ENCODE measurements at places on chromosomes 7 and 10.
A peak's percentile ranks its signal among the peaks of the same experiment; 100 is the strongest.

GRCh38 chr10:78336402-78336791 is 302.7 kb downstream of the RPS24 start:
- peak; percentile 96 for DNase-seq

- DNase-seq = peak; percentile 12
Measured at GRCh38 chr10:33325929-33326328, 8.5 kb downstream of the NRP1 start.

GRCh38 chr7:132773527-132773956 is 197.3 kb upstream of the PLXNA4 start:
- peak; percentile 36 for DNase-seq

GRCh38 chr10:47175181-47176123 is 124.5 kb upstream of the GDF10 start:
- no peak for DNase-seq

GRCh38 chr10:5678397-5679036 is 6.1 kb upstream of the TASOR2 start:
- no peak for DNase-seq

DNA sequence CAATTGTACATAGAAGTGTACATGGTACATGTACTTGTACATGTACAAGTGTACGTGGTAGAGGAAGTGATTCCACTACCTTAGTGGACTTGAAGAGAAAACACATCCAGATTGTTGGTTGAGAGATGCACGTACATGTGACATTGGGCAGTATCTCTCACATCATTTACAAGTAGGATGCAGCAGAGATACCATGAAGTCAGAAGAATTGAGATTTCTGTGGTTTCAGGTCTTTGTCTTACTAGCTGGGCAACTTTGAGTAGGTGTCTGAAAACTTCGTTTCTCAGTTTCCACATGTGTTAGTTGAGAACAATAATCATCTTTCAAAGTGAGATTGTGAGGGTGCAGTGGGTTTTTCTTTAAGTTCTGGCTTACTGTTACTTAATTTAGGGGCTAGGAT is 21.5 kb downstream of the CLDN12 start:
- DNase-seq = no peak

- DNase-seq = no peak
Measured at GRCh38 chr7:120951309-120951699, 727 bp downstream of the ING3 start.

DNA sequence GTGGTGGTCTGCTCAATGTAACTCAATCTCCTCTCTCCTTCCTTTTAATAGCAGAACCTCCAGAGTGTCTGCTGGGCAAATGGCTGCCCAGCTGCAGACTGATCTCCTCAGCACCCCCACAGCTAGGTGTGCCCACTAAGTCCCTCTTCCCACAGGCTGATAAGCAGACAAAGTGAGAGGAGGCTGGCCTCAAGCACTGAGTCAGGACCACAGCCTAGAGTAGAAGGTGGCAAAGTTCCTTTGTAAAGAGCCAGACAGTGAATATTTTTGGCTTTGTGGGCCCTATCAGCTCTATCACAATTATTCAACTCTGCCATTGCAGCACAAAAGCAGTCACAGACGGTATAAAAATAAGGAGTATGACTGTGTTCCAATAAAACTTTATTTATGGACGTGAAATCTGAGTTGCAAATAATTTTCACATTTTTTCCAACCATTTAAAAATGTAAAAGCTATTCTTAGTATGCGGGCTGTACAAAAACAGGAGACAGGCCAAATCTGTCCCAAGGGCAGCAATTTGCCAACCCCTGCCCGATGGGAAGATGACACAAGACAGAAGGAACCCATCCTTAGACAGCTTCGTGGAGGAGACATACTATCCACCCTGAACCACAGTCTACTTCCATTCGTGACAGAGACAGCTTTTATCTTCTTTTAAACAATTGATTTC is 23.4 kb downstream of the JAZF1 start:
- peak; percentile 49 for DNase-seq

- DNase-seq = peak; percentile 4
Measured at GRCh38 chr7:15508258-15508657, 53.6 kb downstream of the AGMO start.

DNA sequence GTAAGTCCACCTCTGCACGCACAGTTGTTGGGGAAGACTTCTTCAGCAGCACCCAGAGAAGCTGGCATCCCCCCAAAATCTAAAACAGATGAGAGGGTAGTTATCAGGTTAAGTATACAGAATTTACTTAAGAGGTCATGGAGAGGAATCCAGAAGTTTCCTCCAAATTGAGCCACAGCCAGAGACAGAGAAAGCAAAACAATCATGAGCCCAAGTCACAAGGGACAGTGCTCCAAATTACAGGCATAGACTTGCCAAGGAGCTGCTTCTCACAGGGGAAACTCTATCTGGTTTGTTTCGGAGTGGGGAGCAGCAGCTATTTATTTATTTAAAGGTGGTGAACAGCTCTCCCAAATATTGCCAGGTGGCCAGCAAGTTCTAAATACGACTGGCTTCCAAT is 308.4 kb downstream of the SKIDA1 start:
- no peak for DNase-seq

- DNase-seq = no peak
Measured at GRCh38 chr7:42627626-42628025, 284.2 kb downstream of the C7orf25 start.

DNA sequence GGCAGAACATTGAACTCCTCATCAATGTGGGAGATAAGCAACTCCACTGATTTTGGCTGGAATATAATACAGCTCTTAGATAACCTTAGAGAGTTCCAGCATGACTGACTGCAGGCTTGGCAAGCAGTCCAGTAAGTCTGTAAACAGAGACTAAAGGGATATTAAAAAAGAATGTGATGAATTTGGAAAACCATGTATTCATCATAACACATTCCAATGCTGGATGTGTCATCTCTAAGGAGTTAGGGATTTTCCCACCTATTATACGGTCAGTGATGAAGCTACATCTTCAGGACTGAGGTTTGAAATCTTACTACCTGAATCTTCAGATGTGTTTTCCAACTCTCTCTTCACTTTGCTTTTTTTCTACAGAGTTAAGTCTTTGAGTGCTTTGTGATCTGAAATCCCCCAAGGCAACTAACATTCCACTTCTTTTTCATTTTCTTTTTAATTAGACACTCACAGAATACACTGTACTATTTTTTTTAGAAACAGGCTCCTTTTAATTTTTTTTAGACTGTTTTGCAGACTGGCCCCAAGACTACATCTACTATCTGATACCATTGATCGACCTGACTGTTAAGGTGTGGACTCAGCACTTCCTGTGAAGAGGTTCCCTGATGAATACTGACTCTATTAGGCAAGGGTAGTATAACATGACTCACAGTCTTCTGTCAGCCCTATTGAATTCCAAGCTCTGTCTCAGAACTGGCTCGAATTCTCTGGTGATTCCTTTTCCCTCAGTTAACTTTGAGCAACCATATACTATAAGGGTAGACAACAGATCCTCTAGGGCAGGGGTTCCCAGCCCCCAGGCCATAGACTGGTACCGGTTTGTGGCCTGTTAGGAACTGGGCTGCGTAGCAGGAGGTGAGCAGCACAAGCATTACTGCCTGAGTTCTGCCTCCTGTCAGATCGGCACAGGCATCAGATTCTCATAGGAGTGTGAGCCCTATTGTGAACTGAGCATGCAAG is 678.2 kb downstream of the GRM8 start:
- peak; percentile 82 for DNase-seq

DNA sequence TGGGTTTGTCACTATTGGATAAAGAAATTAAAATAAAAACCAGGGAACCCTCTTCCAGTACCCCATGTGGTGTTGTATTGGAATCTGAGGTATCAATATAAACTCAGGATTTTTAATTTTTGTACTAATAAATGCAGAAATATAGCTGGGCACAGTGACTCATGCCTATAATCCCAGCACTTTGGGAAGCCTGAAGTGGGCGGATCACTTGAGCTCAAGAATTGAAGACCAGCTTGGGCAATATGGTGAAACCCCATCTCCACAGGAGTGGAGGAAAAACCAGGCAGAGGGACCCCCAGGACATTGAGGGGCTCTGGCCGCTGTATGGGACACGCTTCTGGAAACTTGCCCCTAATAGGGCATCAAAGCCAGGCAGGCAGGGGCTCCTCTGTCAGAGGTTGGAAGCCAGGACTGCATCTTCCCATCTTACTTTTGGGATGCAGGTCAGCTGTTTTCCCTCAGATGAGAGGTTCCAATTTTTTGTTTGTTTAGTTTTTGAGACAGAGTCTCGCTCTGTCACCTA is 11.1 kb downstream of the ADIRF start:
- no peak for DNase-seq

DNA sequence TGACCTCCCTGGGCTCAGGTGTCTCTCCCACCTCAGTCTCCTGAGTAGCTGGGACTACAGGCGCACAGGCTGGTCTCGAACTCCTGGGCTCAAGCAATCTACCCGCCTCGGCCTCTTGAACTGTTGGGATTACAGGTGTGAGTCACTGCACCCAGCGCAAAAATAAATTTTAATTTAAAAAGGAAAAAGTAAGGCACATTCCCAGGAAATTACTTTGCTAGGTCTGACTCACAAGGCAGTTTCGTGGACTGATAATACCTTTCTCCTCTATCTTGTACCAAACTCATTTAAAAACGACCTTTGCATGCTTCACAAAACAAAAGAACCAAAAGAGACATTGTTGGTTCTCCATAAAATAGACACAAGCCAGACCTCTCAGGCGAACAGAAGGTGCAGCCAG is 29.7 kb downstream of the PARP12 start:
- peak; percentile 69 for DNase-seq

- DNase-seq = peak; percentile 52
Measured at GRCh38 chr10:78263521-78263988, 229.9 kb downstream of the RPS24 start.

- no peak for DNase-seq
Measured at GRCh38 chr10:14371581-14371980, 40.9 kb upstream of the FRMD4A start.

GRCh38 chr7:123993996-123994395 is 38.9 kb downstream of the TMEM229A start:
- no peak for DNase-seq

DNA sequence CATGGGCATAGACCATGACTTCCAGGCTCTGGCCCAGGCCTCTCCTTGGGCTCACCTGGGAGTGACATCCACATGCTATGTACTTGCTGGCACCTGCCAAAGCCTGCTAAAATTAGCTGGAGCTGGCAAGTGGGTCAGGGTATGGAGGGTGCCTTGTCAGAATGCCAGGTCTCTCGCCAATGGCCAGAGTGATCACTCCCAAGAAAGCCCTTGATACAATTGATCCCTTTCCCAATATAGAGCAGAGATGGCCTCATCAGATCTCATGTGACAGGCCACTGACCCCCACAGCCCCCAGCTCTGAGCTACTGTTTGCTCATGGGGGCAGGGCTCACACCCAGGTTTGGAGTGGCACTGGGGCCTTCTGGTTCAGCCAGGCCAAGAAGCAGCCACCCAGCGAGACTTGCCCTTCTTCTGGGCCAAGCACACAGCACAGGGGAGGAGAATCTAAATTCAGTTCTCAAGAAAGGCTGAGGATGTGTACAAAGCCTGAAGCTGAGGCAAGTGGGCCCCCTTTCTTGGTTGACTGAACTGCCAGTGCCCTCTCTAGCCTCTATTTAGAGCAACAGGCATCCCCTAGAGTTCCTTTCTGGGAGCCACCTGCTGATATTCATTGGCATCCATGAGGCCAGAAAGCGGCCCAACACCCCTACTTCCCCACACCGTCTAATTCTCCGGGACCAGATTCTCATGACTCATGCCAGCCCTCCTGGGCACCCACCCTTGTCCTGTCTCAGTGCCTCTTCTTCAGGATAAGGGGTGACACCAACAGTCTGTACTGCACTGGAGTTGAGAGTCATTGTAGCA is 18.9 kb upstream of the MYL7 start:
- no peak for DNase-seq

- DNase-seq = peak; percentile 61
Measured at GRCh38 chr10:84510121-84510520, 181.7 kb downstream of the CCSER2 start.

DNA sequence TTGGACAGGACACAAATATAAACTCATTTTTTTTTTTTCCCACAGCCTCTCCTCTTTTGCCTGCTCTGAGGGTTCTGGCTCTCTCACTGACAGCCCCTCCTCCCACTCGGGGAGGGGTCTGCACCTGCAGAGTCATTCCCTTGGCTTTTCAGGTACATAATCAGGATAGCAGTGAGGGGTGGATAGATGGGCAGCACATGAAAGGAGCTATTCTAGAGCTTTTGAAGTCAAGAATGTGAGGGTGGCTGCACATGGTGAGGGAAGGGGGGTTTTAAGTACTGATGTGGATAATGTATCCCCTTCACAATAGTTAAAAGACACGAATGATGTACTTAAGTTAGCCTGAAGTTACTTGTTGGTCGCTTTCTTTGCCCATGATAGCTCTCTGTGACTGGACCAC is 76.2 kb downstream of the CFAP58 start:
- DNase-seq = no peak

GRCh38 chr10:60732807-60733516 is 45.3 kb upstream of the CDK1 start:
- no peak for DNase-seq

GRCh38 chr10:52954407-52954806 is 181.8 kb upstream of the MBL2 start:
- no peak for DNase-seq

DNA sequence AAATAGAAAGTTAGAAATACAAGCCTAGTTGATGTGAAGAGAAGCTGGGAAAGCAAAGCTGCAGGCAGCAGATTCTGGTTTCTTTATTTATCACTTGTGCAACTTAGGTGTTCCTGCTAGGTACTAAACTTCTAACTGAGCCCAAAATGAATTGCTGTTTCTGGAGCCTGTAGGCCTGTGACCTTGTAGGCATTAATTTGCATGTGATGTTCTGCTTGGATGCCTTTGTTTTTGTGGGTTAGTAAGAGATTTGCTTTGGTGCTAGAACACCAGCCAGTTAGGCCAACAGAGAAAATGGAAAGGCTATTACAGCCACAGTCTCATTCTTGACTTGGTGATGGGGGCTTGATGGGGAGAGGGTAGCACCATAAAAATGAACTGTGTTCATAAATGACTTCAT is 370.7 kb downstream of the PPP1R3A start:
- no peak for DNase-seq

GRCh38 chr10:26832960-26833359 is 27.8 kb downstream of the ABI1 start:
- DNase-seq = no peak

GRCh38 chr10:50572017-50572491 is 51.7 kb downstream of the SGMS1 start:
- DNase-seq = no peak

- no peak for DNase-seq
Measured at GRCh38 chr7:78234634-78235033, 436.1 kb downstream of the PHTF2 start.

DNA sequence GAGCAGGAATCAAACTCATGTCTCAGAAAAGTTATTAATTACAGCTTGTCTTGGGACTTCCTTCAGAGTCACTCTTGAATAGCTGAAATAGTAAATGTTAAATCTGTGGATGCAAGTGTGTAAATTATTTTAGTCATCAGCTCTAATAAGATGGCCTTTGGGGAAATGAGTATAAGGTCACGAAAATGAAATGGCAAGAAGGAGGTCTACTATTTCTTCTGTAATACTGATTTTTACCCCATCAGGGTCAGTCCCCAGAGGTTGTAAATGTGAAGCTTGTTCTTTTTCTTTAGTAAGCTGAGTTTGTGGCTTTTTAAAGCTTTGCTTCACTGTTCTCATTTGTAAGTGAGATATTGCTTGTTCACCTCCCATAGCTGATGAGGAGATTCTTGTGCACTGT is 63.9 kb downstream of the GBF1 start:
- DNase-seq = no peak

- peak; percentile 81 for DNase-seq
Measured at GRCh38 chr10:77626266-77626935, 11.2 kb downstream of the KCNMA1 start.

Data from astrocyte (in vitro differentiated cells and primary cell).